ENCODE measurements at places on chromosomes 4 and X.

GRCh38 chr4:8568068-8568668, 12.0 kb upstream of the GPR78 start:
- DNase-seq = no peak

GRCh38 chr4:89657931-89658700, 178.8 kb downstream of the SNCA start:
- DNase-seq = no peak

GRCh38 chr4:72701987-72702819, 133.2 kb upstream of the ADAMTS3 start:
- DNase-seq = no peak

DNA sequence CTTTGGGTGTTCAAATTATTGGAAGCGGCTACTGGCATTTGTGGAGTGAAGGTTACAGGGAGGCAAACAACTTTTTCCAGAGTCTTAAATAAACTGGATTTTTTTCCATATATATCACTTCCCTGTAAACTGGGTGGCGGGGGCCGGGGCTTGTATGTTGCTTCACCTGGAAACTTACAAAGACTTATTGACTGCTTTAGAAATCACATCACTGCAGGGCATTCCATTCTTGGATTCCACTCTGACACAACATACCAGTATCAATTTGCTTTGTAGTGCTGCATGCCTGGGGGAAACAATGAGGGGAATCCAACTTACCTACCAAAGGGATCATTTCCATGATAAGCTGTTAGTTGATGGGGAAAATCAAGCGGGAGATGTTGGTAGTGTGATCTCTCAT, 21.7 kb upstream of the FAM156A start:
- no peak for DNase-seq

DNA sequence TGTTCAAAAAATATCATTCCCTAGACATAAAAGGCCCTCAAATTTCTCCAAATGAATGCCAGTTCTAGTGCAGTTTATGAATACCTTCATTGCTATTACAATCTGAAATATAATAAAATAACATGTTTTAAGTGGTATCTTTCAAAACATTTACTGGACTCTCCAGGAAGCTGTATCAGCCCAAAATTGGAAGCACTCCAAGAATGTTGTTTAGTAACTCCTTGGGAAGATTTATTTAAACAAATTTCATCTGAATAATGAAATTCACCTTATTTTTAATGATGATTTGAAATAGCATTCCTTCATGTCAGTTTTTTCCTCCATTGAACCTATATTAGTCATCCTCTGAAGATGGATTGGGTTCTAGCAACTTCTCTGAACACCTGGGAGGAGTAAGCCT, 217.2 kb upstream of the PCDH18 start:
- no peak for DNase-seq

DNA sequence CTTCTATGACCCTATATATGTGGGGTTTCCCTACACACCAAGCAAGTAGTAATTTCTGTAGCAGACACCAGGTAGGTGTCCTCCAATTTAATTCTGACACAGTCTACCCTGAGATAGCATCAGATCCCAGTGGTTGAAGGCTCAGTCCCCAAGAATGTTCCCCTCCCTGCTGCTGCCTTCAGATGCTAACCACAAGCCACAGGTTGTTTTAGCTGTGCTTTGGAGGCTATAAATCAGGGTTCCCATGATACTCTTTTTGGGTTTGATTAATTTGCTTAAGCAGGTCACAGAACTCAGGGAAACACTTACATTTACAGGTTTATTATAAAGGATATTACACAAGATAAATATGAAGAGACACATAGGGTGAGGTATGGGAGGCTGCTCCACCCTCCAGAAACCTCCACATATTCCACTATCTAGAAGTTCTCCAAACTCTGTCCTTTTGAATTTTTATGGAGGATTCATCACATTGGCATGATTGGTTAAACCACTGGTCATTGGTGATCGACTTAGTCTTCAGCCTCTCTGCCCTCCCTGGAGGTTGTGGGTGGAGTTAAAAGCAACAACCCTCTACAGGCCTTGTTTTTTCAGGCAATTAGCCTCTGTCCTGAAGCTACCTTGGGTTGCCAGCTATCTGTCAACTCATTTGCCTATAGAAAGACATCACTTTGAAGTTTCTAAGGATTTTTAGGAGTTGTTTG, 50.8 kb downstream of the GRIA2 start:
- DNase-seq = no peak

GRCh38 chr4:163195247-163195765, 28.6 kb upstream of the NAF1 start:
- DNase-seq = no peak

DNA sequence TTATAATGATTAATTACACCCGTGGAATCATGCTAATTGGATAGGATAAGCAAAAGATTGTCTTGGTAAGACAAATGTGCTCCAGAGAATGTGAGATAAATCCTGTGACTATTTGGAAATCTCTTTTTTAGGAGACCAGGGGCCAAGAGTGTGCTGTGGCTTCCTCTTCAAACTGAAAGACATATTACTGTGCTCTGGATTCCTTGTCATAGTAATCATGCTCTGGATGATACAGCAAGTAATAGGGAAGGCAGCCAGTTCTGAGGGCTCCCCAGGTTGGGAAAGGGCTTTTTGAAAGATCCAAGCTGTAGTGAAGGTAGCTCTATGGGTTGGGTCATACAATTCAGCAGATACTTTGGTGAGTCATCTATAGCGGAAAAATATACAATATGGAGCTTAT, 600.5 kb downstream of the PCDH18 start:
- no peak for DNase-seq

DNA sequence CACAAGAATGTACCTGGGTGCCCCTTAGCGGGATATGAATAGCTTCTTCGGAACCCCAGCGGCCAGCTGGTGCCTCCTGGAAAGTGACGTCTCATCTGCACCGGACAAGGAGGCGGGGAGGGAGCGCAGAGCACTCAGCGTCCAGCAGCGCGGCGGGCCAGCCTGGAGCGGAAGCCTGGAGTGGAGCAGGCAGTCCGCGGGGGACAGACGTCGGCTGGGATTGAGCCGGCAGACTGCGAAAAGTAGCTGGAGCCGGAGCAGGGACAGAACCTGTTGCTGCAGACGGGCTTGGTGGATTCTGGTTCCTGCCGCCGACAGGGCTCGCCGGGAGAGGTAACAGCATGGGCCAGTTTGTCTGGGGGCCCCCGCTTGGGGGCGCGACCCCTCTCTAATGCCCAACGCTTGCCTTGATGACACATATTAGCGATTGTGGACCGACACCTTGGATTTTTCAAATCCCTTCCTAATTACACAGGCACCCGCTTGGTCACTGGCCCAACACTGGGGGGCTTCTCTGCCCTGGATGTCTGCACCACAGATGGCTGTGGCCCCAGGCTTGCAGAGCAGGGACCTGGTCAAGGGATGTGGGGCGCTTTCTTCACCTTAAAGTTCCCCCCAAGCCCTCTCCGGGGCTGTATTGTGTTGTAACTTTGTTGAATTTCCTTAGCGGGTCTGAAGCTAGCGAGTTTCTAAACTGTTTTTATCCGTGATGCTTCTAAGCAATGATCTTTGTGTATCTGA, at the start of gene NPFFR2:
Gene NPFFR2, plus strand, starts transcription at position 133 of the 741 bp plus-strand sequence. CDS start 96,592 bp downstream, outside the sequence.
- DNase-seq = no peak

- DNase-seq = no peak
Observed at GRCh38 chr4:125765941-125766340, 451.2 kb downstream of the FAT4 start.

DNA sequence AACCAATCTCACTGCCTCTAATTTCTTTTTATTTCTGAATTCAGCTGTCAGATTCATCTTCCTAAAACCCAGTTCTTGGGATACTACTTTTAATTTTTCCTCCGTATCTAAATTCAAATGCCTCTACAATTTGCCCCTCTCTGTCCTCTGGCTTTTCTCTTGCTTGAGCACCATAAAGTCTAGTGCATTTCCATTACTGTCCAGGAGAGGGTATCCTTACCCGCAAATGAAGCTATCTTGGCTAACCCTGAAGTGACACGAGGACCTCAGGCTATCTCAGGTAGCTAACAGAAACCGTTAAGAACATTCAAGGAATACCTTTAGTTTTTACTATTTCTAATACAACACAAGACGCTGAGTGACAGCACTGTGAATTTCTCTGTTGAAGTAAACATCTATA, 49.4 kb upstream of the PRR32 start:
- no peak for DNase-seq

DNA sequence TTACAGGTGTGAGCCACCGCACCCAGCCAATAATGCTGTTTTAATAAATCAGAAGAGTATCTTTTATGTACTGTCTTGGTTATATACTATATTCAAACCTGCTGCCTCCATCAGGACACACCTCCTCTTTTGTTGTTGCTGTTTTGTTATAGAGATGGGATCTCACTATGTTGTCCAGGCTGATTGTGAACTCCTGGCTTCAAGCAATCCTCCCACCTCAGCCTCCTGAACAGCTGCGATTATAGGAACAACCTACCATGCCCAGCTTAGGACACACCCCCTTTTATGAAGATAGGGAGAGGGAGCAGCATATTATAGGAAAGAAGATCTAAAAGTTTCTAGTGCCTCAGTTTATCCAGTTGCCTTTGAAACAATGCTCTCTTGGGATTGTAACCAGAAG, 62.2 kb upstream of the RAB33B start:
- no peak for DNase-seq

DNA sequence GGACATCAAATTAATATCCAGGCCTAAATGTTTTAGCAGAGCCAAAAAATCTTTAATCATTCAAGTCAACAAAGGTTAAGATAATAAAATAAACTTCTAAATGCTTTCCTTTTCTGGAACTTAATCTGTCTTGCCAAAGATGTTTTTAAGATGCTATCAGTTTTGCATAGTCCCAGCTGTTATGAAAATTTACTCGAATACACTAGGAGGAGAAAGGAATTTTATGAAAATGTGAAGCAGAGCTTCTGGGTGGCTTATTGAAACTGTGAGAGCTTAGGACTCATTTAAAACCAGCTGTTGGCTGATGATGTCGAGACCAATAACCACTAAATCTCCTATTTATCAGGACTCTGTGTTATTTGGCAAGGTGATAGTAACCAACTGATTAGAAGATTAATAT, 202.2 kb upstream of the ETNPPL start:
- no peak for DNase-seq

DNA sequence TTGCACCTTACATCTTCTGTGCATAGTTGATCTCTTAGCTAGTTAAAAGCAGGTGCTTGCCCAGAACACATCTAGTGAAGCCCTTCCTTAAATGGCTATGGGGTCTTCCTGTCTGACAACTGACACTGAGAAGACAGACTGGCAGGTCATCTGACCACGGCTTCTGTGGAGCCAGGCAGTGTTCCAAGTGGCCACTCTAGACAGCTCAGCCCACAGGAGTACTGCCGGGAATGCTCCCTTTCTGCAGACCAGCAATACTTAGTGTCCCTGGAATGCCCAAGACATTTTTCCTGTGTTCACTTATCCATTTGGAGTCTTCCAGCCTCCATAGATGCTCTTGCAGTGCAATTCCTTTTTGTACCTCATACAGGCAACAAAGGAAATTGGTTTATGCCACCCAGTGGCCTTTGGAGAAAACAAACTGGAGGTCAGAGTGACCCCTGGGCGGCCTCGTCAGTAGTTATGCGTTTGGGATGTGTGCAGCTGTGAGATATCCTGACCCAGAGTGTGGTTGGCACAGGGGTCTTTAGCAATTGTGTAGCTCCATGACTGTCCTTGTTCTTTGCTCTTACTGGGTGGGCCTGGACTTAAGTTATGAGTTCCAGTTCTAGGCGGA, 335.5 kb downstream of the ARHGAP10 start:
- DNase-seq = no peak

DNA sequence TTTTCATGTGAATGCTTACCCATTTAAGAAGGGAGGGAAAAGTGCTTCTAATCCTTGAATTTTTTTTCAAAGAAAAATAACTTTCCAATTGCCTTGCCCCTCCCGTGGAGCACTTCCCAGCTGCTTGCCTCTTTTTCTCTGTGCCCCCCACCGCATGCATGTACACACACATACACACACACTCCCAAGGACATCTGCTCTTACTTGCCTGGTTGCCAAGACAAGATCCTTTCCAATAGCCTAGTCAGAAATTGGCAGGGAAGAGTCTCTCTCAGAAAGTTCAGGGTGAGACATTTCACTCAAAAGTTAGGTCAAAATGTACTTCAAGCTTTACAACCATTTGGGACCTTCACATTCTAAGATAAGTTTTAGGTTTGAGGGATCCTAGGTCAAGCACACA, 10.9 kb downstream of the HHIP start:
- DNase-seq = no peak

DNA sequence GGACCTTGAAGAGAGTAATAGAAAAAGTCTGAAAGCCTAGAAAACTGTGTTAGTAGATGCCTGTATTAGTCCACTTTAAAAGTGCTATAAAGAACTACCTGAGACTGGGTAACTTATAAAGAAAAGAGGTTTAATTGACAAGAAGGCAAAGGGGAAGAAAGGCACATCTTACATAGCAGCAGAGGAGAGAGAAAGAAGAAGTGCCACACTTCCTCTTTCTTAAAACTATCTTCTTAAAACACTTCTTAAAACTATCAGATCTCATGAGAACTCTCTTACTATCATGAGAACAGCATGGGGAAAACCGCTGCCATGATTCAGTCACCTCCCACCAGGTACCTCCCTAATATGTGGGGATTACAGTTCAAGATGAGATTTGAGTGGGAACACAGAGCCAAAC, 18.8 kb upstream of the COL25A1 start:
- DNase-seq = no peak

- DNase-seq = no peak
Observed at GRCh38 chr4:73237044-73237443, 21.6 kb downstream of the ANKRD17 start.

- DNase-seq = no peak
Observed at GRCh38 chr4:7785017-7785416, 154.6 kb downstream of the AFAP1 start.

DNA sequence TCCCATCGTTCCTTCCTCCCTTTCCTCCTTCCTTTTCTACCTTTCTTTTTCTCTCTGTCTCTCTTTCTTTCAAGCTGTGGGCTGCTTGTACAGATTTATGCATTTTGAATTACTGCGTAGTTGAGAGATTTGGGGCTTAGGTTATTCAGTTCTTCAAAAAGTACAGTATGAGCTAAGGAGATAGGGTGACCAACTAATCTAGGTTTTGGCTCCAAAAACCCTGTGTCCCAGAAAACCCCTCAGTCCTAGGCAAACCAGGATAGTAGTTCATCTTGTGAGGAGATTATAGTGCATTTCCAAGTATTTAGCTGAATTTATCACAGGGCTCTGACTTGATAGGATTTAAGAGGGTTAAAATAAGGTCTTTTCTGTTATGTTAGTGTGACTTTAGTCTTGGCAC, 64.5 kb downstream of the NFKB1 start:
- DNase-seq = no peak

- no peak for DNase-seq
Observed at GRCh38 chr4:153045111-153045982, 109.2 kb downstream of the FHDC1 start.

DNA sequence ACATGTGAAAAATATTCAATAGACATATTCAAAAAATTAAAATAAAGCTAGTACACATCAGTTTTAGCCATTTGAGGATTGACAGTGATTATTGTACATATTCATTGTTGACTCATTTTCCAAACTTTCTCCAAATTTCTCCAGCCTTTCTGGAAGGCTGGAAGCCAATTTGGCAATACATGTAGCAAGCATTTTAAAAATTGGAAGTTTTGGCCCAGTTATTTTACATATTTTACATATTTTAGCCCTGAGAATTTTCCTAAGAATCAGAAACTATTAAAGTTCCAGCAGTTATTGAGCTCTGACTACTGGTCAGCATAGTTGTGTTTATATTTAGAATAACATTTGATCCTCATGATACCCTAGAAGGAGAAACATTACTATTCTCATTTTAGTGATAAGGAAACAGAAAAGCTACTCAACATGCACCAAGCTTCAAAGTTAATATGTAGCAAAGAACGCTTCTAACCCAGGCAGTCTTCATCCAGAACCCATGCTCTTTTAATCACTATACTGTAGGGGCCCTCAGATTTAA, 3.2 kb downstream of the CABS1 start:
- DNase-seq = no peak
